Fibroblast of the conjunctiva (primary cell): ENCODE measurements at places on chromosomes 7 and 10.

- DNase-seq, result no peak
Observed at GRCh38 chr10:105967256-105967655, 1197.2 kb downstream of the SORCS1 start.

GRCh38 chr10:106582291-106582690 is 582.2 kb downstream of the SORCS1 start:
- DNase-seq, result no peak

DNA sequence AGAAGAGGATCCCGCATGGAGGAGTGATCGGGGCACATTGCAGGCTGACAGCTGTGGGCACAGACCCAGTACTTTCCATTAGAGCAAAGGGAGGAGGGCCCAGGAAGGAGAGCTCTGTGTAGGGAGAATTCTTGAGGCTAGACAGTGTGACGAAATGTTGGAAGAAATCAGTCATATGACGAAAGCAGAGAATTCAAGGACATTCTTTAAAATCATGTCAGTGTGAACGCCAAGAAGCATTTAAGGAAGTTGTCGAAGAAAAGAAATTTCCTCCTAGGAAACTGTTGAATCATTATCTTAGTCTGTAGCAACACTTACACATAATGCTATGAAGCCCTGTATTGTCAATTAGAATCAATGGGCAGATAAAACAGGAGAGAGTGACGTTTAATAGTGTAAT is 191.3 kb upstream of the ADARB2 start:
- no peak for DNase-seq

- DNase-seq, result no peak
Observed at GRCh38 chr10:132329565-132330485, 2.2 kb upstream of the LRRC27 start.

GRCh38 chr10:80373502-80373901 is 16.9 kb downstream of the DYDC2 start:
- DNase-seq, result no peak

DNA sequence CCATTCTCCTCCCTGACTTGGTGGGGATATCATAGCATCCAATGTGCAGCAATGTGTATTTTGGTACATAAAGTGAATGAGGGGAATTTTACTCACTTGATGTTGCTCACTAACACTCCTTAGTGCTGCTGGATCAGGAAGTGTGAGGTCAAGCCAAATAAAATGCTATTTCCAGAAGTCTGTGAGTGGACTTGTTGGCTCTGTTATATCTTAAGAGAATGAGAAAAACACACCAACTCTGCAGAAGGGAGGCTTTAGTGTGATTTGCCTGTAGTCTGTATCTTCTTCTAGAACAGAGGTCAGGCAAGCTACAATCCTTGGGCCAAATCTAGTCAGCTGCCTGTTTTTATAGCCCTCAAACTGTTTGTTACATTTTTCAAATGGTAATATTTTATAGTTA is 154.3 kb downstream of the POLR1F start:
- DNase-seq, result no peak

- no peak for DNase-seq
Observed at GRCh38 chr7:119452401-119452800, 820.6 kb upstream of the KCND2 start.

DNA sequence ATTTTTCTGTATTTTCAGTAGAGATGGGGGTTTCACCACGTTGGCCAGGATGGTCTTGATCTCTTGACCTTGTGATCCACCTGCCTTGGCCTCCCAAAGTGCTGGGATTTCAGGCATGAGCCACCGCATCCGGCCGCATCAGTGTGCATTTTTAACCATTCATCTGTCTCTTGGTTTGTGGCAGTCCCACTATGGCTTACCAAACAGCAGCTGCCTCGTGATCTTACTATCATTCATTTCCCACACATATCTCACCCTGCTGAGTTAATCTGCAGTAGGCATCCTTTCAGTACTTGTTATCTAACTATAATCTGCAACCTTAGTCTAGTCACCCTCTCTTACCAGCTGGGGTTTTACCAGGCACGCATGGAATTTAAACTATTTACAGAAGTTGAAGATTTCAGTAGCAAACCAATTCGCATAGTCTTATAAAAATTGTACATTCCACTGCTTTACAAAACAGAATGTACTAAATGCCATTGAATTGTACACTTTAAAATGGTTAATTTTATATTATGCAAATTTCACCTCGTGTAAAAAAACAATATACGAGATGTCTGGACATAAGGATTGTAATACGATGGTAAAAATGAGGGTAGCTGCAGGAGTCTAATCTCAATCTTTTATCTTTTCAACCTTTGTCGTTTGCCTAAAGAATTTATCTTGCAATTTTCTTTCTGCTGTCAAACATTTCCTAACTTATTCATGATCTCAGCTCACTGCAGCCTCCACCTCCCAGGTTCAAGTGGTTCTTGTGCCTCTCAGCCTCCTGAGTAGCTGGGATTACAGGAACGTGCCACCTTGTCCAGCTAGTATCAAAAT is 4.6 kb upstream of the TBC1D12 start:
- DNase-seq, result no peak

GRCh38 chr10:116728526-116729096 is 13.8 kb downstream of the HSPA12A start:
- DNase-seq, result no peak

- DNase-seq, result no peak
Observed at GRCh38 chr10:6247041-6247712, 44.4 kb downstream of the PFKFB3 start.

DNA sequence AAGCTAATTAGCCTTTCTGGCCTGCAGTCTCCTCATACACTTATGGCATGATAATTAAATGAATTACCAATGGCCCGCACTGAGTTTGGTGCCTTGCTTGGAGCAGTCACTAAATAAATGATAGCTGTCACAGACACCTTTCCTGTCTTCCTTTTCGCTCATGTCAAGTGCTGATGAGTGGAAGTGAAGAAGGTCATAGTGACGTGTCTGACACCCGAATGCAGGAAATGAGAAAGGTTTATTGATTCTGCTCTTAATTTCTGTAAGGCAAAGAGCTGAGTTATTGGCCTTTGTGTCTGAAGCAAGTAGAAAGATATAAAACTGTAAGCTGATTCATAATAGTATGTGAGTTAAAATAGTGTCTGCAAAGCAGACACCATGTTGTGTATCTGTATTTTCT is 13.2 kb upstream of the ESYT2 start:
- no peak for DNase-seq

- DNase-seq, result no peak
Observed at GRCh38 chr7:127667759-127668530, 16.0 kb downstream of the SND1 start.

DNA sequence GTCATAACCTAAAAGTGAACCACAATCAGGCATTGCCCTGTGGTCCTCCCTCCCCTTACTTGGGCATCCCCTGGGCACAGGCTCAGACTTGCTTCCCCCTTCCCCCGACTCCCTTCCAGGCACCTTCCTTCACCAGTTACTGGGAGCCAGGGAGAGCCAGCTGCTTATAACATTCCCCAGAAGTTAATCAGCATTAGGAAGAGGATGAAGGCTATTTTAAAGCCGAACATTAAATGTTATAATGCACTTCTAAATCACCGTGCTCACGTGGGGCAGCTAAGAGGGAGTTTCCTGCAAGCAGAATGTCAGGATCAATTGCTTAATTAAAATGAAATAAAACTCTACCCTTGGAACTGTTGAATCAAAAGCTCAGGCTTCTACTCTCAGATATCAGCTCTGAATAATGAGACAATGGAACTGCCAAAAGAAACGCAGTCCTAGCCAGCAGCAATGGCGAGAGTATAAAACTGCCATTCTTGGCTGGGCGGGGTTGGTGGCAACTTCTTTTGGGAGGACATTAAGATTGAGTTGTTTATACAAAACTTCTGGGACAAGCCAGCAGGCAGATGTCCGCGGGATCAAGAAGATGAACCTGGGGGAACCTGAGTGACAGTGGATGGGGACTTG is 169.5 kb downstream of the FANK1 start:
- DNase-seq, result no peak

DNA sequence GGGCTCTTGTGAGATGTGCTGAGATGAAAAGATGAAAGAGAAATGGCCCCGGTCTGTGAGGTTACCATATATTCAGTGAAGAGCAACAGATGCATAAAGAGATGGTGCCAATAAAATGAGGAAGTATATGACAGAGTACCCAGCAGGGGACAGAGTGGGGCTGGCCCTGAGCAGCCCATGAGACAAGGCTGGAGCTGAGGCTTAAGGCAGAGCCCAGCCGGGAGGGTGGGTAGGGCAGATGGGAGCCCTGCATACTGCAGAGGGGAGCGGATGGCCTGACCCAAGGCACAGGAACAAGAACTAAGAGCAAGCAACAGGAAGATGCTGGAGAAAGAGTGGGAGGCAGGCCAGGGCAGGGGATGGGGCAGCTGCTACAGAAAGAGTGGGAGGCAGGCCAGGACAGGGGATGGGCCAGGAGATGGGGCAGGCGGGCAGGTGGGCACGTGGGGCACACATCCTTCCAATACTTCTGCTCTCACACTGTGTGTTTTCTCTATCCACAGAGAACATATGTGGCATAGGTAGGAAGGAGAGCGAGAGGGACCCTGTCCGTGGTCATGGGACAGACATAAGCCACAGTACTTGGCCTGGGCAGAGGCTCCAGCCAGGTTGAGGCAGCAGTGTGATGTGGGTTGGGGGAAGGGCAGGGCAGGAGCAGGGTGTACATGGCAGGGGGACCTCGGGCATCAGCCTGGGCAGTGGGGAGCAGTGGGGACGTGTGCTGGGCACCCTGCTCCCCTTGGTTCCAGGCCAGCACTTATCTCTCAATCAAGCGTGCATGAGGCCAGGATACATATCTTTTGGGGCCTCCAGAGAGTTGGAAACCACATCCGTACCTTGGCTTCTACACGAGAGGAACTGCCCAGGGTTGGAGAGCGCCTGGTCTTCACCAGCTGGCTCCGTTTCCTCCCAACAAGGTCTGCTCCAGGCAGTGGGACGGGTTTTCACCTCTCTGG is 91.6 kb upstream of the IKZF1 start:
- no peak for DNase-seq

GRCh38 chr10:76149182-76149581 is 717.8 kb downstream of the LRMDA start:
- no peak for DNase-seq

DNA sequence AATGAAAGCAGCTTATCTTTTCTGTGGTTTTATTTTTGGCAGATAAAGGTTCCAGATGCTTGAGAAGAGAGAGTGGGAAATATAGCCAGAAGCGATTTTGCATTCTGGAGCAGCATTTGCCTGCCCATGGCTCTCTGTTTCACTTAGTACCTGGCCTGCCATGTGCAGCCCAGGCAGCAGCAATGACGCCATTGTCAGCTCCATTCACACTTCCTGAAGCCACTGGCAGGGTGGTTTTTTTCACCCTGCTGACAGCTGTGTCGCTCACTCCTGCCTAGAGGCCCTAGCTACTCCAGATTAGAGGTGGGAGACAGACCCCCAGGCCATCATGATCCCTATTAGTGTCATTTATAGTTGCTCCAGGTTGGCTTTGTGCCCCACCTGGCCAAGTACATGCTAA is 30.1 kb upstream of the NEUROD6 start:
- DNase-seq, result no peak

DNA sequence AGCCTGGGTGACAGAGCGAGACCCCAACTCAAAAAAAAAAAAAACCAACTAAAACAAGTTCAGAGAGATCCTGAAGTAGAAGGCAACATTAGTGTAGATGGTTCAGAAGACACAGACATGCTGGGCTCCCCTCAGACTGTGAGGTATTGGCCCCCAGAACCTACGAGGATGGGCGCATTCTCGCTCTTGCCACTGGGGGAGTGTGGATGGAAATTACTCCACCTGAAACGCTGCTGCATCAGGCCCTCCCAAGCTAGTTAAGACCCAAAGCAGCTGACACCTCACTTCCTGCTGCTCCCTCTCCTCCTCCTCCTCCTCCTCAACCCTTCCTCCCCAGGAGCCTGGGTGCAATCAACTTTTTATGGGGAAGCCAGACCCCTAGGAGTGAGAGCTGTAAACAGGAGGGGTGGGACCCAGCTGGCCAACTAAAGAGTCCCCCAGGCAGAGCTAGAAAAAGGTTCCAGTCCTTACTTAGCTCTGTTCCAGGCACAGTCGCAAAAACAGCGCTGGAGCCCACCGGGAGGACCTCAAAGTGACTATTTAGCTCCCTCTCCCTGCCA is 7.4 kb downstream of the SH3PXD2A start:
- DNase-seq, result no peak

- DNase-seq, result no peak
Observed at GRCh38 chr10:89206402-89207180, 526 bp downstream of the CH25H start.

DNA sequence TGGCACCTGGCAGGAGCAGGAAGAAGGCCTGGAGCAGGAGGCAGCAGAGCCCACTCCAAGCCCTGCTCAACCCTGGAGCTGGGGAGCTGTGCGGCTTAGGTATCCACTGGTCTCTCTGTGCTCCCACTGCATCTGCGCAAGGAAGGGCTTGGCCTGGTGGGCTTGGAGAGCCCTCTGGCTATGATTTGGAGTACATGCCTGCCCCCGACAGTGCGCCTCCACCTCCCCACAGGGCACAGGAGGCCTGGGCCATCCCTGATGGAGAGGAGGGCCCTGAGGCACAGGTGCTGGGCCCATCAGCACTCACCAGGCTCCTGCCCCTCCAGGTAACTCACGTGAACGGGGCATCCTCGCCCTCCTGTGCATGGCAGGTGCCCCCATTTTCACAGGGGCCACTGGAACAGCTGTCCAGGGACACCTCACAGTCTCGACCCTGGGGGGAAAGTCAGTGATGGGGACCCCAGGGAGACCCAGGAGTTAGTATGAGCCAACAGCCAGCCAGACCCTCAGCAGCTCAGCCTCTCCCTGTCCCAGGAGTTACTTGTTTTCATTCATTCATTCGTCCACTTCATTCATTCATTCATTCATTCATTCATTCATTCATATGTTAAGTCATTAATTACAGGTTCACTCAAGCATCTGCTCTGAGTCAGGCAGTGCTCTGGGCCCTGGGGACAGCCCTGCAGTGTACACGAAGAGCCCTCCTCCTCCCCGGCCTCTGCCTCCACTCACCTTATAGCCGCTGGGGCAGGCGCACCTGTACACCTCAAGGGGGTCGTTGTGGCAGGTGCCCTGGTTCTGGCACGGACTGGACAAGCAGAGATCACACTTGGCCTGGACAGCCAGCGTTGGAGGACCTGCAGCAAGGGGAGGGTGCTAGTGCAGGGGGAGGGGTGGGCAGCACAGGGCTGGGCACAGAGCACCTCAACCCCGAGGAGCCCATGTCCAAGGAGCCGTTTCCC is 167.2 kb downstream of the SLIT1 start:
- DNase-seq, result no peak

GRCh38 chr7:92944633-92945032 is 108.3 kb upstream of the CDK6 start:
- DNase-seq, result no peak

DNA sequence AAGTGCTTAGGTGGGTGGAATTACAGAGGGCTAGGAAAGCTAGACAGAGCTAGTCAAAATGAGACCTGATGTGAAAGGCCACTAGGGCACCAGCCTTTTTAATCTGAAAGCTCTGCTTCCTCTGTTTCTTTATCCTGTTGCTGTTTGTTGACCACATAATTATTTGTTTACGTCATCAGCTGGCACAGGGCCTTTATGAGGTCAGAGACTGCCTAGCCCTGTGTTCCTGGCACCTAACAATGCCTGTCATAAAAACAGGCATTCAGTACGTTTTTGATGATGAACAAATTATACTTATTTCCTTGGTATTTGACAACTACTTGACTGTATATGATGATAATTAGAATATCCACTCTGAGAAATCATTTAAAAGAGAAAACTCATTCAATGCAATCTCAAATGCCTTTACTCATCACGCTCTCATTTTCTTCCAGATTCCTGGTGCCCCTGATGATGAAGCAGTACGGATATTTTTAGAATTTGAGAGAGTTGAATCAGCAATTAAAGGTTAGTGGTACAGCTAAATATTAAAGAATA is 26.0 kb downstream of the RBM17 start:
- DNase-seq, result peak; percentile 33
